Heart left ventricle (tissue), 16 donors: ENCODE measurements at places on chromosomes 12 and 14. TPM values are rescaled to one million over a fixed set of nuclear protein-coding genes. Genes with fewer than 3 reads are reported as not detected.

The SRSF5 gene
- total RNA-seq: 121 TPM

- no peaks in the 10 kb centered on the region for H3K36me3 ChIP-seq
- H3K27ac ChIP-seq: peak overlapping the region; percentile 11
- peaks cover 3% of the 10 kb centered on the region for H3K4me1 ChIP-seq
- DNase-seq: no peak
These were observed 13.2 kb upstream of the ITPK1 start for GRCh38 chr14:93128725-93129459.

The SDR9C7 gene
- total RNA-seq: 0.27 TPM

GRCh38 chr12:116339062-116339461, 61.6 kb upstream of the MED13L start:
- no peak for DNase-seq
- H3K27ac ChIP-seq: no peak overlapping the region
- no peaks in the 10 kb centered on the region for H3K27me3 ChIP-seq
- H3K4me3 ChIP-seq: no peak overlapping the region
- no peaks in the 10 kb centered on the region for H3K36me3 ChIP-seq

- no peak for DNase-seq
- H3K4me1 ChIP-seq: no peaks in the 10 kb centered on the region
- no peak overlapping the region for H3K27ac ChIP-seq
- H3K4me3 ChIP-seq: no peak overlapping the region
These were observed 702.7 kb downstream of the TMTC2 start for GRCh38 chr12:83389237-83389996.

The SFSWAP gene
- total RNA-seq: 25.1 TPM

GRCh38 chr14:79989990-79990389, 221.3 kb downstream of the DIO2 start:
- no peak overlapping the region for H3K27ac ChIP-seq
- no peaks in the 10 kb centered on the region for H3K36me3 ChIP-seq
- no peaks in the 10 kb centered on the region for H3K27me3 ChIP-seq
- no peak for DNase-seq
- no peaks in the 10 kb centered on the region for H3K4me1 ChIP-seq
- no peak overlapping the region for H3K4me3 ChIP-seq

The CDCA4 gene
- 6.0 TPM for total RNA-seq

The RERG gene
- total RNA-seq: 5.5 TPM

The PTPRO gene
- total RNA-seq: 0.20 TPM

DNA sequence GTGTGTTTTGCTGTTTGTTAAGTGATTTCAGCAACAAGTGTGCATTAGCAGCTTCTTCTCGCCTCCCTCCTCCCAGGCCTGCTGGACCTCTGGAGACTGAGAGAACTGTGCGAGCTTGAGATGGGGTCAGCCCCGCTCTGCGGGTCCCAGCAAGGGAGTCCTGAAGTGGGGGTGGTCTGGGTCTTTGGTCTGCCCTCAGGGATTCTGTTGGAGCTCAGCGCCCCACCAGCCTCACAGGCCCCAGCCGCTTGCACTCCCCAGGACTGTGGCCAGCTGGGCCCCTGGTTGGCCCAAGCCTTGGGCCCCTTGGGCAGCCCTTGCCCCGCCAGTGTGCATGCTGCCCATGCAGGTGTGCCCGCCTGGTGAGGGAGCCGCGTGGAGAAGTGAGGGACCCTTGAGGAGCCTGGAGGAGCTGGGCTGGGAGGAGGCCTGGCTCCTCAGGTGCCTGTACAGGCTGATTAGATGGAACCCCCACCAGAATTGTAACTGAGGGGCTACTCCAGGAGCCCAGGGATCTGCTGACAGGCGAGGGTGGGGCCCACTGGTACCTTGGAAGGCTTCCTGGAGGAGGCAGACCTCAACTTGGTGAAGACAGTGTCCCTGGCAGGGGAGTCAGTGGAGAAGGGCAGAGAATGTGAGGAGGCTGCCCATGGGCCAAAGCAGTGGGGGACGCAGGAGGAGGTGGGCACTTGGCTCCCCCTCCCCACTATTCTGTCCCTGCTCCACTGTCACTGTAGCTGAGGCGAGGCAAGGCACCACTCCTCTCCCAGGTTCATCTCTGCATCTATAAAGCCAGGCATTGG, 56.7 kb downstream of the BEGAIN start:
- H3K4me1 ChIP-seq: peaks cover 4% of the 10 kb centered on the region
- no peaks in the 10 kb centered on the region for H3K27me3 ChIP-seq
- H3K27ac ChIP-seq: no peak overlapping the region
- no peak overlapping the region for H3K4me3 ChIP-seq
- peaks cover 10% of the 10 kb centered on the region for H3K36me3 ChIP-seq

DNA sequence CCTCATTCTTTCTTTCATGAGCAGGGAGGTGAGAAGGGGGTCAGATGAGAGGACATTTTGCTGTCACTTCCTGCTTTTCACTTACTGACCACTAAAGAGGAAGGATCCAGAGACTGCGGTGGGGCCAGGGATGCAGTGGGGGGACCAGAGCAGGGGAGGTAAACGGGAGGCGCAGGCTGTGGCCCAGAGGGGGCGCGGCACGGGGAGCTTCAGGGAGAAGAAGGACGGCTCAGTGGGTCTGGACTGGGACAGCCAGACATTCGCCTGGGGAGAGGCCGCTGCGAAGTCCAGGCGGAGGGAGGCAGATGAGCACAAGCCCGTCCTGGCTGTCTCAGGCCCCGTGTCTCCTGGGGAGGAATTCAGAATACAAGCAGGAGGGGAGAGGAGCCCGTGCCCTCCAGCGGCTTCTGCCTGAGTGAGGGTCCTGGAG, 41.2 kb downstream of the SLC6A12 start:
- no peaks in the 10 kb centered on the region for H3K36me3 ChIP-seq
- H3K27ac ChIP-seq: peak overlapping the region; percentile 25
- no peak overlapping the region for H3K4me3 ChIP-seq

DNA sequence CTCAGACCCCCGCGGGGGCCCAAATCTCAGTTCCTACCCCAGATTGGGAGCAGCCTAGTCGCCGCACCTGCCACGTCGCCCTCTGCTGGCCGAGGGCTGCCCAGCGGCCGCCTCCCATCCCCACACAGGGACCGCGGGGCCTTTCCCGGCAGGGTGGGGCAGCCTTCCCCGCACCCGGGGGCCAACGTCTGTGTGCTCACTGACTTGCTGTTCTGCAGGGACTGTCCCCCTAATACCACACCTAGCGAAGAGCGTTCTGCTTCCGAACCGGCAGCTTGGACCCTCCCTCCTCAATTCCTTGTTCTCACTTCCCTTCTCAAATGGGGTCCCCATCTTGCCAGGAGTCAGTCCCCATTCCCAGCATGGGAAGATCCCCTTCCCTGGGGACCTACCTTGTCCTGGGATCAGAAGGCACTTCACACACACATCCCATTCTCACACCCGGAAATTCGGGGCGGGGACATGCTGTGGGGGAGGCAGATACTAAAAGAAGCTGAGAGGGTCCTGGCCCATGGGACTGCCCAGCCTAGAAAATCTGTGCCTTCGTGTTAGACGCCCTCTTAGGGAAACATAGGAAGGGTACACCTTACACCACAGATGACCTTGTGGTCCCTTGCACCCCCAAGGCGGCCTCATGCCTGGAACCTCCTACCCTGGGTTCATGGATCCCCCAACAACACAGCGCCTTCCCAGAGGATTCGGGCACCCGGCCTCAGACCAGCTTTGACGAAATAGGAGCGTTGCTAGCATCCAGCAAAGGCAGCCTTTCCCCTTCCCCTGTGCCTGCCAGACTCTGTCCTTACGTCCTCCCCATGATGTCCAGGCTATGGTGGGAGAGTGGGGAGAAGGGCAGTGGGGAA, 16.4 kb downstream of the ACVRL1 start:
- peaks cover 45% of the 10 kb centered on the region for H3K4me1 ChIP-seq
- peak; percentile 66 for DNase-seq
- H3K36me3 ChIP-seq: peaks cover 7% of the 10 kb centered on the region
- peak overlapping the region; percentile 5 for H3K4me3 ChIP-seq
- no peaks in the 10 kb centered on the region for H3K27me3 ChIP-seq

The GALNT8 gene
- 0.94 TPM for total RNA-seq

GRCh38 chr12:55073043-55074022, 52.9 kb upstream of the OR9K2 start:
- no peak overlapping the region for H3K27ac ChIP-seq
- DNase-seq: peak; percentile 67
- H3K36me3 ChIP-seq: no peaks in the 10 kb centered on the region
